ENCODE measurements at places on chromosomes 6 and 20. TPM values are rescaled to one million over a fixed set of nuclear protein-coding genes. Genes with fewer than 3 reads are reported as not detected.

Gene SALL4
- 7.7 TPM for total RNA-seq

DNA sequence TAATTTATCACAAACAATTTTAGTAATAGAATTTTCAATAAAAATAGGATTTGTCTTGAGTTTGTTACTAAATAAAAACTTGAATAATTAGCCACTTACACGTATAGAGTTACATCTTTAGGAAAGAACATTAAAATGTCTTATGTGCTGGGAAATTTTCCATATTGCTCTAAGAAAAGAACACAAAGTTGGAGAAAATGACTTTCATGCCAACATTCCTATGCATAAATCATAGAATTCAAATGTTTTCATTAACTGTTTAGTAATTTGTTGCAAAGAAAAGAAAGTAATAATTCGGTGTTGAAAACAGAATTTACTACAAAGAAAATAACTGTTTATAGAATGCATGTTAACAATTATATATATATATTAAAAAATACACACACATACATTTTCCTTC, 4.7 kb upstream of the TBC1D32 start:
- no peak overlapping the region for H3K4me3 ChIP-seq
- no peak for DNase-seq
- H3K27me3 ChIP-seq = no peaks in the 10 kb centered on the region
- H3K27ac ChIP-seq = no peak overlapping the region
- H3K4me1 ChIP-seq = peaks cover 4% of the 10 kb centered on the region

GRCh38 chr20:3871550-3872265, 17.5 kb upstream of the PANK2 start:
- no peaks in the 10 kb centered on the region for H3K4me1 ChIP-seq
- peaks cover 9% of the 10 kb centered on the region for H3K36me3 ChIP-seq
- no peak overlapping the region for H3K27ac ChIP-seq
- no peak for DNase-seq

- no peak overlapping the region for H3K4me3 ChIP-seq
- DNase-seq = no peak
- no peaks in the 10 kb centered on the region for H3K27me3 ChIP-seq
Observed at GRCh38 chr20:51454250-51454865, 88.2 kb downstream of the NFATC2 start.

GRCh38 chr20:63050406-63050805, 43.6 kb upstream of the BHLHE23 start:
- H3K4me1 ChIP-seq = no peaks in the 10 kb centered on the region
- no peak for DNase-seq
- no peak overlapping the region for H3K27ac ChIP-seq
- no peak overlapping the region for H3K4me3 ChIP-seq
